Activated CD4-positive, alpha-beta T cell treated with anti-CD3 and anti-CD28 coated beads, Interleukin-2, amount 50 U/mL, for 48 hours (primary cell): ENCODE measurements at places on chromosomes 3 and 15.

GRCh38 chr3:9986230-9986725 lies 363 bp downstream of the EMC3 start:
- DNase-seq = no peak

- DNase-seq = peak; percentile 23
These were observed 37.5 kb upstream of the CHST2 start for GRCh38 chr3:143081844-143082778.

GRCh38 chr15:76059320-76060117 lies at the start of gene TMEM266:
TMEM266 (plus strand) TSS chr15:76059985; CDS start chr15:76134264, 74,279 bp downstream.
- peak; percentile 18 for DNase-seq

GRCh38 chr3:130677343-130677742 lies 69.3 kb downstream of the PIK3R4 start:
- no peak for DNase-seq
